ENCODE measurements at places on chromosomes 5 and 9.

DNA sequence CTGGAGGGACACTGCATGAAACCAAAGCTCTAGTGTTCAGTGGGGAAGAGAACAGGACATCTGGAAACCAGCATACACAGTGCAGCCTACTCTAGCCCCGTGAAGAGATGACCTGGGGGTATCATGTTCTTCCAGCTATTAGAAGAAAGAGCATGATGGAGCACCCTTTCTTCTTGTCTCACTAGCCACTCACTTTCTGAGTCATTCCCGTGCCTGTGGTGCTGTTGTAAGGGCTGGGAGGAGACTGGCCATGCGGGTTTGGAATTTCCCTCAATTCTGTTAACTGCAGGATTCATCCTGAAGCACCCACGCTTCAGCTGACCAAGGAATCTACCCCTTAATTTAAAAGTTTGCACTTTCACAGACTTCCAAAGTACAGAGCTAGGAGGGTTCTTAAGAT, 137.0 kb downstream of the COL23A1 start:
- DNase-seq = peak; percentile 32

DNA sequence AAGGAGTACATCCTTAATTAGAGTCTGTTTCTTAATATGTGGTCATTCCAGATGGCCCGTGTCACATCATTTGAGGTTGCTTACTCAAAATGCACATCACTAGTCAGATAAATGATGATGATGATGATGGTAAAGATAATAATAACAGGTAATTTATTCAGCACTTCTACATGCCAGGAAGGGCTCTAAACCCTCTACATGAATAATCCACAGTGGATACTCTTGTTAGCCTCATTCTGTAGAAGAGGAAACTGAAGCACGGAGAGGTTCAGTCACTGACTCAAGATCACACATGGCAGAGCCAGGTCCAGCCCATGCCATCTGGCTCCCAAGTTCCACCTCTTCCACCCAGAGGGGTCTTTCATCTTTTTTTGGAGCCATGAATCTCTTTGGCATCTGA, 11.7 kb downstream of the SH3PXD2B start:
- DNase-seq = no peak

DNA sequence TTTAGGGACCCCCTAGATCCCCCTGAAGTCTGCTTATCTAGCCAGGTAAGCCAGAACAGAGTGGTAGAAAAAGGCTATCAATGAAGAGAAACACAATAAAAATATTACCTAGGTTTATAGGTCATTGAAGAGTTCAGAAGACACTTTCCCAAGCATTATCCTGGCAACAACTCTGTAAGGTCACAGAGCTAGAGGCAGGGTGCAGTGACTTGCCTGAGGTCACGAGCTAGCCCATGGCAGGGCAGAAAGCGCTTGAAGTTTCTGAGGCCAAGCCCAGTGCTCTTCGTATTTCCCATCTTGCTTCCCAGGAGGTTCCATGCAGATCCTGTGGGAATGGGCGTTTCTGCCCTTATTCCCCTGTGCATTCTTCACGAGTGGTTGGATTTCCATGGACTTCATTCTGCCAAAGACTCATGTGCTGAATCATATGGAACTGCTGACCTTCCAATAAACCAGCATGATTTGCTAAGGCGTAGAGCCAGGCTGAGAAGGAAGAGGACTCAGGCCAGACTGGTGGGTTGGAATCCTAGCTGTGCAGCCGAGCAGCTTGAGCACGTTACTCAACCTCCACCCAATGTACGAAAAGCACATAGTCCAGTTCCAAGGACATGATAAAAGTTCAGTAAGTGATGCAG, 22.1 kb downstream of the TRMO start:
- DNase-seq = peak; percentile 34

DNA sequence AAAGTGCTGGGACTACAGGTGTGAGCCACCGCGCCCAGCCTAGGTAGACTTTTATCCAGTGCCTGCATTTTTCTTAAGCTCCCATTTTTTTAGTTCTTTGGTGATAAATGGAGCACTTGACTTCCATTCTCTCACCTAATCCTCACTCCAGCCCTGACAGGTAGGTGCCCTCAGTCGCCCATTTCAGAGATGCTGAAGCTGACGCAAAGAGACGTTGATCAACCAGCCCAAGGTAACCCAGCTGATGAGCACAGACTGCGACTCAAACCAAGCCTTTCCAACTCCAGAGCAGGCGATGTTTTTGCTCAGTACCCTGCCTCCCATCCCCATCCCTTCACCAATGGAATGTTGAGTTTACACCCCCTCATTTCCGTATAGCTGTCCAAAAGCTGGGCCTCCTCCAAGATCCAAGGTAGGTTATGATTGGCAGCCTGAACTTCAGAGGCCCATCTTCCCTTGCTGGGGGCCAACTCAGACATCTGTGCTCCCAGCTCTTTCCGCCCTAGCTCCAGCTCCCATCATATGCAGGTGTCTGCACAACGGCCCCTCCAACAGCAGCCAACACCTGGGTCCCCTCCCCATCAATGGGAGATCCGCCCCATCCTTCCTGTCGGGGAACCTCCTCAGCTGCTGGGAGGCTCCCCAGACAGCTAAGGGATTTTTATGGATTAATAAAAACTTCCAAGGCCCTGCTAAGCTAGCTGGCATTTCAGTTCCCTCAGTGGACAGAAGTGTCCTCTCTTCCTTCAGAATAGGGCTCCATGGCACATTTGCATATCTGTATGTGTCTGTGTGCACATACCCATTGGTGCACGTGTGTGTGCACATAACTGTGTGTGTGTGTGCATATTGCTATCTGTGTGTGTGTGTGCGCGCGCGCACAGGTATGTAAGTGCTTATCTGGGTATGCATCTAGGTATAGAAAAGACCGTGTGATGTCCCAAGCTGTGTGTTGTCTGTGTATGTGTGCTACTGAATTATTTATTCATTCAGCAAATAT, 39.3 kb upstream of the VDAC1 start:
- DNase-seq = no peak

DNA sequence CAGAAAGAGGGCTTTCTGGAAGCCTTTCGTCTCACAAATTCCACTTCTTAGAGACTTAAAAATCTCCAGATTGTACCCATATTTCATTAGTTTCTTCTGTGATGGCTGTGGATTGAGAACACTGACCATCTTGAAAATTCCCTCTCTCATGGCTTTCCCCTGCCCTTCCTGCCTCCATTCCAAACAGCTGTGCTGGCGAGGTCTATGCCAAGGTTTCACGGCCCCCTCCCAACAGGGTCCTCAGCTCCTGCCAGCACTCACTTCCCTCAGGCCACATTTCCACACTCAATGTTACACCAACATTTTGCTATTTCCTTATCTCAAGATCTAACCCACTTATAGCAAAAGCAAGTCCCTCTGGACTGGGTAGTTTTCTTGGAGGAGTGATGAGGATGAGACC, 40.3 kb upstream of the EQTN start:
- DNase-seq = no peak

- DNase-seq = no peak
These were observed 41.7 kb downstream of the TMEM161B start for GRCh38 chr5:88226881-88227450.

GRCh38 chr5:93141969-93142368, 439.1 kb downstream of the NR2F1-AS1 start:
- DNase-seq = no peak

DNA sequence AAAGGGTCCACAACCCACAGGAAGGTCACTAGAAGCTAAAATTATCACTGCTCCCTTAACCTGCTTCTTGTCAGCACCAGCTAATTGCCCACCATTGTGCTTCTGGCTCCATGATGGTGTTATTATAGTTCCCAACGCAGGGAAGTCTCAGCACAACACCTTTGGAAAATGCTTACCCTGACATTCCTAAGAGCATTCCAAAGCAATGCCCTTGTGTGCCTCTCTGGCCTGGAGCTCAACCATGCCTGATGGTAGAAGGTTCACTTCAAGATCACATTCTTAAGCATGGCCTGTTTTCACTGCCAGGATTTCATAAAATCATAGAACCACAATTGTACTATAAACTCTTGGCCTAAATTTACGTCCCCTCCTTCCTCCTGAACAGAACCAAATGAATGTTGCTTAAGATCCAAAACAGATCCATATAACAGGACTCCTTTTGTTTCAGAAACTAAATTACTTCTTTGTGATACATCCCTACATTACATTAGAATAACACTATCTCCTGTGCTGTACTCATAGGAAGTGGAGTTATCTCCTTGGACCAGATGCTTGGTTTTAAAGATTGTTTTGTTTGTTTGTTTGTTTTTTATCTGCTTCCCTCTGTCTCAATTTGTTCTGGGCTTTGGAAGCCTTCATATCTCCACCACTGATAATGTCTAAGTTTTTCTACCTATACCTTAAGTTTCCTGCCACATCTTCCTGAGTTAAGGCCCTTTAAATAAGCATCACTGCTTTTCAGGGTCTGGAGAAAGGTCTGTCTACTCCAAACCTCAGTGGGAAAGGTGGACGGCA, 32.1 kb downstream of the ARL15 start:
- no peak for DNase-seq

- peak; percentile 80 for DNase-seq
These were observed 109.1 kb upstream of the PTGER4 start for GRCh38 chr5:40570408-40571129.

DNA sequence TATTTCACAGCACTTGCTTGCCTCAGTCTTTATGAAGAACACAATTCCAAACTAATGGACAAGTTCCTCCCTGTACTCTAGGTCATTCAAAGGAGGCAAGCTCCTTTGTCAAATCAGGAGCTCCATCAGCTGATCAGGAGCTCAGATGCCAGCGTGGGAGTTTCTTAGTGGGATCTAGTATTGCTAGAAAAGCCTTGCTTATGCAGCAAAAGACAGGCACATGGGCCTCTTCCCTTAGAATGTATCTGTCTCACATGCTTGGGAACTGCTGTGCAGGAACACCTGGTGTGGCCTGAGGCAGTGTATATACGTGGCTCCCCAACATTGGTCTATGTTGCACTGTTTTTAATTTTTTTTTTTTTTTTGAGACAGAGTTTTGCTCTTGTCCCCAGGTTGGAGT, 21.4 kb upstream of the HAVCR1 start:
- DNase-seq = no peak
